Fibroblast of lung (primary cell): ENCODE measurements at places on chromosomes 13 and 19. TPM values are rescaled to one million over a fixed set of nuclear protein-coding genes. Genes with fewer than 3 reads are reported as not detected.

GRCh38 chr19:47521473-47522180 lies 6.8 kb upstream of the NAPA start:
- DNase-seq = no peak

DNA sequence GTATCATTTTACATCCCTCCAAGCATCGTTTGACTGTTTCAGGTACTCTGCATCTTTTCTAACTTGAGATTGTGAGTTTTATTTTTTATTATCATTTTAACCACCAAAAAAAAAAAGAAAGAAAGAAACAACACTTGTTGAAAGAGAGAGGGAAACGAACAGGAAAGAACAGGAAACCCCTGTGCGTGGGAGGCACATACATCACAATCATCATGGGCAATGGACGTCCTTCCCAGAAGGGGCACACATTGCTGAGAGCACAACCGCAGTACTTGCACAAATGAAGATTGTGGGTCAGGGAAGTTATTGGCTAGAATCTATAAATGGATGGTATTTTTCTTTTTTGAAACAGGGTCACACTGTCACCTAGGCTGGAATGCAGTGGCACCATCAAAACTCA lies 1.7 kb downstream of the CLC start:
- DNase-seq = no peak

- no peak for DNase-seq
Observed at GRCh38 chr13:28485996-28486543, 8.9 kb downstream of the FLT1 start.

- no peak for DNase-seq
Observed at GRCh38 chr19:12596485-12596884, 14.1 kb downstream of the ZNF490 start.

The ANGPTL4 gene
- 1.7 and 6.7 TPM in 2 replicates for total RNA-seq

- DNase-seq = no peak
Observed at GRCh38 chr13:113119822-113120189, 2.8 kb upstream of the F10 start.

- no peak for DNase-seq
Observed at GRCh38 chr13:34431827-34432581, 510.1 kb upstream of the NBEA start.

- peak; percentile 40 for DNase-seq
Observed at GRCh38 chr13:31885994-31886393, 145.6 kb upstream of the FRY start.

DNA sequence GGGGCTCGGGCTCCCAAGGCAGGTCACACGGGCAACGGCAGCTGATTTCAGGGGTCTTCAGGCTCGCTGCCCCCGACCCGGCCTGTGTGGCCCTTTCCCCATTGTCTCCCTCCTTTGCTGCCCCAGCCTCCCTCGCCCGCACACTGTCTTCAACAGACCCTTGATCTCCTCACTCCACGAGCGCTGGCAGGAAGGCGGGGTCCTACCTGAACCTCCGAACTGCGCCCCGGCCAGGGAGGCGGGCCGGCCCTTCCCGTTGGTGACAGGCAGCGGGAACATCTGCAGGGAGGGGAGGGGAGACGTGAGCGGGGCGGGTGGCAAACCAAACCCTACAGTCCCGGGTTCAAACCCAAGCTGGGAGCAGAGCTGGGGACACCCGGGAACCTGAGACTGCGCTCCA lies 6.3 kb downstream of the TCF3 start:
- DNase-seq = no peak

- no peak for DNase-seq
Observed at GRCh38 chr13:28849441-28849840, 29.3 kb downstream of the MTUS2 start.

The CEACAM5 gene
- not detected in 2 replicates for total RNA-seq

The LHB gene
- not detected in 2 replicates for total RNA-seq

GRCh38 chr19:43780706-43781525 lies at the start of gene KCNN4:
Gene KCNN4 (minus strand): TSS chr19:43780973. CDS start chr19:43780861, 112 bp downstream.
- DNase-seq = peak; percentile 91

The CD177 gene
- under 0.01 and 0.33 TPM in 2 replicates for total RNA-seq

DNA sequence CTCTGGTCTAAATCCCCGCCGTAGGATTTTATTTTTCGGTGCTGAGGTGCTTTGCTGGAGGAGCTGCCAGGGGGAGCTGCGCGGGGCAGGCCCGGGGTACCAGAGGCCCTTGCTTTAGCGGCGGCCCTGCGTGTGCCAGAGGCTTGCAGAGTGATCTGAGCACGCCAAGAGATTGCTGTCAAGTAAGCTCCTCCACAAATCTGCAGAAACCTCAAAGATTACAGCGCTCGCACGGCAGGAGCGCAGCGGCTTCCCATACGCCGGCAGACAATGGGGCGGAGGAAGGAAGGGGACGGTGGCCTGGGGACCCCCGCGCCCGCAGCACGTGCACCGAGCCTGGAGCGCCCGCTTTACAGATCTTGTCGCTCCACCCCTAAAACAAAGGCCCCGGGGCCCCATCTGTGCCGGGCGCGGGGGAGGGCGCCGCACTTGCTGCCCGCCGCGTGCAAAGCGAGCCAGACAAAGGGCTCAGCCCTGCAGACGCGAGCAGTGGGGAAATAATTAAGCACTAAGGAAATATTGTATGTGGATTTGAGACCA lies 9.1 kb upstream of the C19orf12 start:
- peak; percentile 6 for DNase-seq

DNA sequence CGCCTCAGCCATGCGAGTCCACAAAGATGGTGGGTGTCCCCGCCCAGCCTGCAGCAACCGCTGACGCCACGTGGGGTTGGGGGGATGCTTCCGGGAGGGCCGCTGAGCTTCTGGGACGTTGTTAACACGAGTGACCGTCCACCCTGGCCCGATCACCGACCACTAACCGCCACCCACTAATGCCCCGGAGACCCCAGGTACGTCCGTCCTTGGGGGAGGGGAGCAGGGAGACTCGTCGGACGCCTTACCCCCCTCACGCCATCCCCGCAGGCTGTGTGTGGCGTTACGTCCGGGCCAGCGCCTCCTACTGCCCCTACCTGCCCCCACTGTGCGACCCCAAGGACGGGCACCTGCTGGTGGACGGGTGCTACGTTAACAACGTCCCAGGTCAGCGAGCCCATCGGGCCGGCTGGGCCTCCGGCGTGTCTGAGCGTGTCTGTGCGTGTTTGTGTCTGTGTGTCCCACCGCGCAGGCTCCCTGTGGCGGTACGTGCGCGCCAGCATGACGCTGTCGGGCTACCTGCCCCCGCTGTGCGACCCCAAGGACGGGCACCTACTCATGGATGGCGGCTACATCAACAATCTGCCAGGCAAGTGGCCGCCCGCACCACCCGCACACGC lies 21.3 kb downstream of the PNPLA6 start:
- no peak for DNase-seq

GRCh38 chr13:109843695-109844094 lies 57.3 kb upstream of the IRS2 start:
- no peak for DNase-seq
